D341Med (cell line): ENCODE measurements at places on chromosomes 13 and 19.
A peak's percentile ranks its signal among the peaks of the same experiment; 100 is the strongest.

- DNase-seq: no peak
Observed at GRCh38 chr19:41175801-41176777, 16.9 kb upstream of the CYP2S1 start.

- DNase-seq: peak; percentile 47
Observed at GRCh38 chr19:17865364-17866311, 5.9 kb downstream of the RPL18A start.

DNA sequence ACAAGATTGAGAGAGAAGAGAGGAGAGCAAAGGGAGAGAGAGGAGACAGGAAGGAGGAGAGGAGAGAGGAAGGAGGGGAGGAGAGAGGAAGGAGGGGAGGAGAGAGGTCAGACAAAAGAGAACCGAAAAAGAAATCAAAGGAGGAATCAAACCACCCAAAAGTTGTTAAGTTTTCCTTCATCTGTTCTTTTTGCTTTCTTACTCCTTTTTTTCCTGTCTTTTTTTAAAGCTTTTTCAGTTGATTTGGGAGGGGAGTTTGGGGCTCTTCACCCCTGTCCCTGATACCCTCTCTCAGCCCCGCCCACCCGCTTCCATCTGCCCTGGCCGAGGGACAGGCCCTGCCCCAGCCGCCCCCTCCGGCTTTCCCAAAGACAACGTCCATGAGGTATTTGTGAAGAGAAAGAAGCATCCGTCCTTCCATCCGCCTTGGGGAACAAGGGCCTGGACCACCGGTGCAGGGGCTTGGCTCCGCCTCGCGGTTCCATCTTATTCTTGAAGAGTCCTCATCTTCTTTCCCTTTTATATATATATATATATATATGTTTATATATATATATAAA lies 13.3 kb downstream of the ZNF574 start:
- DNase-seq: no peak

DNA sequence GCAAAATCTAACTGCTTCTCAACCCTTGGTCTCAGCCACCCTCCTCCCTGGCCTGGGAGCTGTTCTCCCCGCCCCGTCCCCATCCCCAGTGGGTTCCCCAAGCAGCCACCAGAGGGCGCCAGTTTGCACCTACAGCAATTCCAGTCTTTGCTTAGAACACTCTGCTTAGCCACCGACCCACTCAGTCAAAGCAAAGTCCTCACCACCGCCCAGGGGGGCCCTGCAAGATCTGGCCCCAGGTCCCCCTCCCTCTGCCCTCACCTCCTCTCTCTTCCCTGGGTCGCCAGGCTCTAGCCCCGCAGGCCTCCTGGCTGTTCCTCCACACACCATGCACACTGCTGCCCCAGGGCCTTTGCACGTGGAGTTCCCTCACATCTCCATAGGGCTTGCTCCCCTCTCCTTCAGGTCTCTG lies 12.4 kb downstream of the TMEM143 start:
- peak; percentile 85 for DNase-seq

- DNase-seq: no peak
Observed at GRCh38 chr13:75489502-75490263, 7.7 kb upstream of the TBC1D4 start.
